NCI-H2227 treated with DMSO at 0.1 percent for 48 hours (cell line): ENCODE measurements at places on chromosomes 1 and 21.

DNA sequence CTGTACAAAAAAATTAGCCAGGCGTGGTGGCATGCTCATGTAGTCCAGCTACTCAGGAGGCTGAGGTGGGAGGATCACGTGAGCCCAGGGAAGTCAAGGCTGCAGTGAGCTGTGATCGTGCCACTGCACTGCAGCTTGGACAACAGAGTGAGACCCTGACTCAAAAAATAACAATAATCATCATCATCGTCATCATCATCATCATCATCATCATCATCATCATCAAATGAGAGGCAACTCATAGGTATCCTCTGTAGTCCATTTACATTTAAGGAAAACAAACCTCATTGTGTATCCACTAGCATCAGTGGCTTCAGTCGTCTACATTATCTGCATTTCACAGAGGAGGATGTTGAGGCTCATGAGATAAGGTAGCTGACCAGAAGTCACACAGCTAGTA lies 68.8 kb upstream of the SELENON start:
- DNase-seq, result no peak

DNA sequence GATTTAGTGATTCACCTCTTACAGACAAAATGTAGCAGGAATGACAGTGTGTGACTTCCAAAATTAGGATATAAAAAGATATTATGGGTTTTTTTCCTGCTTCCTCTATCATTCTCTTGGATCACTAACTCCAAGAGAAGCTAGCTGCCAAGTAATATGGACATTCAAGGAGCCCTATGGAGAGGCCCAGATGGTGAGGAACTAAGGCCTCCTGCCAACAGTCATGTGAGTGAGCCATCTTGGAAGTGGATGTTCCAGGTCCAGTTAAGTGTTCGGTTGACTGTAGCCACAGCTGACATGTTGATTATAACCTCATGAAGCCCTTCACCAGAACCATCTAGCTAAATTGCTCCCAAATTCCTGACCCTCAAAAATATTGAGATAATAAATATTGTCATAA lies 38.8 kb downstream of the CD160 start:
- no peak for DNase-seq

- DNase-seq, result no peak
Measured at GRCh38 chr1:30416221-30416820, 307.1 kb downstream of the MATN1 start.

DNA sequence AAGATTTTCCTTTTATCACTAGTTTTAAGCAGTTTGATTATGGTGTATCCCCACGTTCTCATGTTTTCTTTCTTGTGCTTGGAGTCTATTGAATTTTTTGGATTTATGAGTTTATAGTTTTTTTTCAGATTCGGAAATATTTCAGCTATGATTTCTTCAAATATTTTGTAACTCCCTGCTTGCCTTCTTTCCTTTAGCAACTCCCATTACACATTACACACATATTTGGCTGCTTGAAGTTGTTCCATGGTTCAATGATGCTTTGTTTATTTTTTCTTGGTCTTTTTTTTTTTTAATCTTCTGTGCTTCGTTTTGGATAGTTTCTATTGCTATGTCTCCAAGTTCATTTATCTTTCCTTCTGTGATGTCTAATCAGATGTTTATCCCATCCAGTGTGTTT lies 48.5 kb upstream of the WARS2 start:
- DNase-seq, result no peak

- DNase-seq, result no peak
Measured at GRCh38 chr1:38840281-38840680, 19.3 kb downstream of the RRAGC start.
